CD8-positive, alpha-beta T cell (primary cell): ENCODE measurements at places on chromosomes 5 and 9.
A peak's percentile ranks its signal among the peaks of the same experiment; 100 is the strongest.

- peak; percentile 46 for DNase-seq
These were observed 2.2 kb upstream of the GNPDA1 start for GRCh38 chr5:142014911-142015584.

DNA sequence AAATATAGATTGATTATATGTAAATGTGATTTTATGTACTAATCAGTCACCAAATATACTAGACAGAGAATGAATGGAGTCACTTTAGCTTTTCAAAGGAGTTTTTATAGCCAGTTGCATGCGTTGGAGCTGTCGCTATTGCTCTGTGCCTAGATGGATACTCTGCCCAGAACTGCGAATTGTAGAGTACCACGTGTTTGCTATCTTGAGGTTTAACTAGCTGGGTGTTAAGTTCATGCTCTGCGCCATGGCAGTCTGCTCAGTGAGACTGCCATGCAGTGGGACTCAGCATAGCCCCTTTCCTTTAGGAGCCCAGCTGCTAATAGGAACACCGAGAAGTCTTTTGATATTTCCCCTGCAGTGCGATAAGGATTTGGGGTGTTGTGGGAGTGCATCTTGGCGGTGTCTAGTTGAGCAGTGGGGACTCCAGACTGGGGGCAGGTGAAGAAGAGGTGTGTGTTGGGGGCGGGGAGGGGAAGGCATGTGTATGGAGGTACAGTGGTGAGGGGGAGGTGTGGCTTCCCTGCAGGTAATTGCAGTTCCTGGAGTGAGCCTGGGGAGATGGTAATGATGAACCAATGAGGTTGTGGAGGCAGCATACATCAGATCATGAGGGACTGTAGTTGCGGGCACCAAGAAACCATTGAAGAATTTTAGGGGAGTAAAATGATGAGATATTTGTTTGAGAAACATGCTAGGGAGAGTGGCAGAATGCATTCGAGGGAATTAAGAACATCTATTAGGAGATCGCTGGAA is 118.9 kb downstream of the TRIO start:
- DNase-seq = no peak

GRCh38 chr5:37533851-37534250 is 154.7 kb downstream of the WDR70 start:
- no peak for DNase-seq

DNA sequence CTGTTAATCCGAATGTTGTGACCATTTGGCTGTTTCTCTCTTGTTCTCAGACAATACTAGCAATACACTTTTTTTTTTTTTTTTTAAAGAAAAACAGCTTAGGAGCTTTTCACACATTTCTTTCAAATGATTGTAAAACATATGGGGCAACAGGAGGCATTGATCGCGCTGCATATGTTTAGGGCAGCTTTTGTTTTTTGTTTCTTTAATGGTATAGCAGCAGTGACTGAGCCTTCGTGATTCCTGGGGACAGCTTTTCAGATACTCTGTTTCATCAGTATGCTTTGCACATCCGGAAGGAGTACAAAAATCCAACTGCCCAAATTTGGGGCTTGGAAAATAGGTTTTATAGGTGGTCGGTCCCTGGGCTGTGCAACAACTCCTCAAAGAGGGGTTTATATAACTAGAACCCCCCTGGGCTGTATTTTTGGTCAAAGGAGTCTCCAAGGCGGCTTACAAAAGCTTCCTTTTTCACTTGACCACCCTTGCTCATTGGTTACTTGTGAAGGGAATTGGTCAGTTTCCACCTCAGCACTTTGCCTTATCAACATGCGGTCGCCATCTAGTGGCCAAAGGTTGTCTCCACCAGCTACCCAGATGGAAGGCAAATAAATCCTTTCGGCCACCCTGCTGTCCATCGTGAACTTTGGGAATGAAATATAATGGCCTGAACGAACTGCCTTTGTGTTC is 91.8 kb downstream of the PDE6A start:
- peak; percentile 46 for DNase-seq

DNA sequence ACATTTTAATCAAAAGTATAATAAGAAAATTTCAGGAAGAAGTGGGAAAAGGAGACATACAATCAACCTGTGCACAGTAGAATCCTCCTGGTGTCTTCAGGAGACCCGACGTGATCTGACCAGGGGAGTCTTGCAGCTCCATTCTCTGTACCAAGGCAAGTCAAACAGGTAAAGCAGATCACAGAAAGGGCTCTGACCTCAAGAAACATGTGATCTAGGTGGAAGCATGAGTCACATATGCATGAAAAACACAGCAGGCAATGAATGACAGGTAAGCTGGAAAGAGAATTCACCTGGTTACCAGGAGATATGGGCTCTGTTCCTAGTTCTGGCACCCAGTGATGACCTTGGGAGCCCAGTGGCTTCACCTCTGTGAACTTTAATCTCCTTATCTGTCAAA is 19.4 kb upstream of the FABP6 start:
- no peak for DNase-seq

DNA sequence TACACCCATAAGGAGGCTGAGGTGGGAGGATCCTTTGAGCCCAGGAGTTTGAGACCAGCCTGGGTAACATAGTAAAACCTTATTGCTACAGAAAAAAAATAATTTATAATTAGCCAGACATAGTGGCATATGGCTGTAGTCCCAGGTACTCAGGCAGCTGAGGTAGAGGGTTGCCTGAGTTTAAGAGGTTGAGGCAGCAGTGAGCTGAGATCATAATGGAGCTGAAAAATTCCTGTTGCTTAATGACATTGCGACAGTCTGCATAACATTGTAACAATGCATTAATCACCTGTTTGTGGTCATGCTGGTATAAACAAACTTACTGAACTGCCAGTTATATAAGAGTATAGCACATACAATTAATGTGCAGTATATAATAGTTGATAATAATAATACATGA is 214.2 kb downstream of the TRIM32 start:
- DNase-seq = no peak

DNA sequence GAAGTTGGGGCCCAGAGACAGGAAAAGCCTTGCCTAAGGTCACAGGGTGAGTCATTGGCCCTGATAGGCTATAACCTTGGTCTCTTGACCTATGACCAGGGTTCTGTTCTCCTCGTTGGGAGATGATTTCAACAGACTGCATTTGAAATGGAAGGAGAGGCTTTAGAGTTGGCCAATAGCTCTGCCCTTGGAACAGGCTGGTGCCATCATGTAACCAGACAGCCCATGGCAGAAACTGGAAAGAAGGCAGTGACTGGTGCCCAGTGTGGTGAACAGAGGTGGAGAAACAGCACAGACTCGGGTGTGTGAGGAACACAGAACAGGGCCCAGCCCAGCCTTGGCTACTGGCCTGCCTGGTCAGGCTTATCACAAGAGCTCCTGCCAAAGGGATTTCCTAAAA is 109.8 kb upstream of the SLC25A48 start:
- DNase-seq = no peak

- DNase-seq = no peak
These were observed 607 bp downstream of the BARX1 start for GRCh38 chr9:93954434-93955061.

DNA sequence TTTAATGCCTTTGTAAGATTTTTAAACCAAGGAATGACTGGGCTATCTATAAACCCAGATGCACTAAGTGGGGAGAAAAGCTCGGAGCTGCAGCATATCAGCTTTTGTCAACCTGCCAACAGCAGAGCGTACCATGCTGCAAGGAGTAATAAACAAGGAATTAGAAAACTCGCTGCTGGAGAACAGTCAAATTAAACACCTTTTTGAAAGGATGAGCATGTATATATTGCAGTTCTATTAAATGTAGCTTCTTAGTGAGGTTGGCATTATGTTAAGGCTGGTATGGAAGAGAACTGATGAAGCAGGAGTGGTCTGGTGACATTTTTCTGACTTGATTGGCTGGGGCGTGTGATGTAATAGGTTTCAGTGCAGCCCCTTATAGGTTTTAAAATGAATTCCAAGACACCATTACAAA is 74.7 kb downstream of the PIK3R1 start:
- DNase-seq = no peak

GRCh38 chr9:133144142-133144903 is 19.4 kb downstream of the GBGT1 start:
- peak; percentile 98 for DNase-seq

GRCh38 chr5:77302653-77303052 is 92.2 kb downstream of the PDE8B start:
- DNase-seq = no peak

DNA sequence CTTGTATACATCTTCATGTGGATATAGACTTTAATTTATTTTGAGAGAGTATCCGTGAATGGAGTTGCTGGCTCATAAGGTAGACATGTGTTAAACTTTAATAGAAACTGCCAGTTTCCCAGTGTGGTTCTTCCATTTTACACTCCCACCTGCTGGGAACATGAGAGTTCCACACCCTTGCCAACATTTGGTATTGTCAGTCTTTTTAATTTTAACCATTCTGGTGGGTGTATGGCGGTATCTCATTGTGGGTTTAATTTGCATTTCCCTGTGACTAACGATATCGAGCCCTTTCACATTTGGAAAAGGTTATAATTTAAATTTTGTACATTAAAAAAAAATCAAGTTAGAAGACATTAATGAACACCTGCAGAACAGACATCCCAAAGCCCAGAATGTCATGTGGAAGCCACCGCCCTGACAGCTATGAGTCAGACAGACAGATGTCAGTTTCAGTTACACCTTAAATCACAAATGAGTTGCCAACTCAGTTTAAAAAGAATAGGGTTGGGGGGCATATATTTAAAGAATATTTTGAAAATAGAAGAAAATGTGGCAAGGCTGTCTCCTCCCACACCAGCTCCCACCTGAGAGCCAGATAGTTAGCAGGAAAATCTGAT is 36.9 kb downstream of the ANKRD33B start:
- no peak for DNase-seq

GRCh38 chr9:121871431-121872025 is 220.1 kb downstream of the DAB2IP start:
- DNase-seq = no peak

- no peak for DNase-seq
These were observed 59.6 kb downstream of the SNCAIP start for GRCh38 chr5:122371511-122372151.

GRCh38 chr9:99235926-99236634 is 14.0 kb downstream of the SEC61B start:
- no peak for DNase-seq

DNA sequence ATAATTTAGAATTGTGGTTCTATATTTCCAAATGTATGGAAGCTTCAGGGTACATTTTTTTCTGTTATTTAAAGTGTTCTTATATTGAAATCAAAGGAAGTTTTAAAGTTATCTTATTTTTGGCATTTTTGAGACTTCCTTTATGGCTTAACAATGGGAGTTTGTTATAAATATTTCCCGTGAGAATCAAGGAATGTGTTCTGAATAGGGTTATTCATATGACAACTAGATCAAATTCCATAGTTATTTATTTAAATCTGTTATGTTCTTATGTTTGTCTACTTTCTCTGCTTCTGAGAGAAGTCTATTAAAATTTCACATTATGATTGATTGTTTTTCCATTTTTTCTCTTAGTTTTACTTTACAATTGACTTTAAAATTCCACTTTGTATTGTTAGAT is 135.1 kb downstream of the ADAMTS16 start:
- DNase-seq = no peak

GRCh38 chr5:6362846-6363245 is 15.5 kb downstream of the MED10 start:
- no peak for DNase-seq

DNA sequence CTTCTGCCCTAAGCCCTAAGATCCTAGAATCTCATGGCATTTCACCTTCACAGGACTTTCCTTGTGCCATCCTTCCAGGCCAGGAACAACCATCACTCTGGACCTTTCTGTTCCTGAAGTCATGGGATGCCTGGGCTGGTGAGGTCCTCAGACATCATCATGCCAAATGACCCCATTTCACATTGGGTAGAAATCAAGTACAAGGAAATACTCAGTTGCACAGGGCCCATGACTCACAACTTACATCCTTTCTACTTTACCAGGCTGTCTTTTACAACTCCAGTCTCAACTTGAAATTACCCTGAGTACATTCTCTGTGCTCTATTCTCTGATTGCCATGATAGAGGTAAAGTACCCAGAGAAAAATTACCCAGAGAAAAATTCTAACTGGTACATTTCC is 167.1 kb downstream of the PIK3R1 start:
- DNase-seq = no peak

DNA sequence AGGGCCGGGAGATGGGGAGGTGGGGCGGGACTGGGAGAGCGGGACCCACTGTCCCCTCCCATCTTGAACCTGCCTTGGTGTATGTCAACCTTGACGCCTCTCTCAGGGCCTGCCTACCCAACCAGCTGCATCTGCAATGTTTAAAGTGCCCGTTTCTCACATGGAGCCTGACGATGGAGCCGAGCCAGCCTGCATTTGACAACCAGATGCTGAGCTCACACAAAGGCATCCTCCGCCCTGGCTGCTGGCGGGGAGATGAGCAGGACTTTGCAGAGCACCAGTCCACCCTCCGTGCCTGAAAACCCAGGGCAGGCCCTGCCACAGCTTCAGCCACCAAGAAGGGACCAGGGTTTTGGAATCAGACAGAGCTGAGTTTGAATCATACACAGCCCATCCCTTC is 141.1 kb upstream of the SMIM23 start:
- no peak for DNase-seq

DNA sequence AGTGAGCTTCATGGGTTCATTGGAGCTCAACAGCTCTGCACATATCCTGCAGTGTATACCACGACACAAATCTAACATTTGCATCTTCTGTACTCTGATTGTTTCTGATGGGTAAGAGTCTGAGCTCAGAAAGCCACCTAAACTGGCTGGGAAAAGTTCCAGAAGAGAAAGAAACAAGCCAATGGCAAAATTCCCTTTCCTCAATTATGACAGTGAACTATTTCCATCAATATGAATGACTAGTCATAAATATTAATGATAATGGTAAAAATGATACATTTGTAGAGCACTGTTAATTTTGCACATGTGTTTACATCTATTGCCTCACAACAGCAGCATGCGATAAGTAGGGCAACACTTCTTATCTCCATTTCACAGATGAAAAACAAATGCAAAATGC is 1101.6 kb upstream of the DMAC1 start:
- no peak for DNase-seq

GRCh38 chr5:131997026-131997726 is 14.3 kb downstream of the ACSL6 start:
- DNase-seq = no peak

GRCh38 chr5:139385061-139386049 is 2.3 kb upstream of the SLC23A1 start:
- DNase-seq = peak; percentile 25

DNA sequence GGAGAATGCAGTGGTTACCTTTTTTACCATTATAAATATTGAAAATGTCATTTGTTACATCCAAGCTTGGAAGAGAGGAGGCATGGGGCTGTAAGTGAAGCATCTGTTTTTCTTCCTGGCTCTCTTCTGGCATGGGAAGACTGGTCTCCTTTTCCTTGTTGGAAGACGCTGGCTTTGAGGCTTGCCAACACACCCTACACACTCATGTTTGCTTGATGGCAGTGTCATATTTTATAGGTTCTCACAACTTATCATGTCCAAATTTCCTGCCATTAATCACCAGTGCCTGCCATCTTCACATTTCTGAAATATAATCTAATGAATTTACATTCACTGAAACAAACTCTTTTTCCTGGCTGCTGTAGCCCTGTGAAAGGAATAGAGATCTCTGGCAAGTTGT is 252.9 kb downstream of the MAN2A1 start:
- no peak for DNase-seq
